ENCODE measurements at places on chromosomes 11 and 22. TPM values are rescaled to one million over a fixed set of nuclear protein-coding genes. Genes with fewer than 3 reads are reported as not detected.

GRCh38 chr11:70897429-70897828 lies 354.9 kb downstream of the SHANK2 start:
- DNase-seq = no peak

GRCh38 chr11:25615069-25615468 lies 716.9 kb upstream of the ANO3 start:
- no peak for DNase-seq

GRCh38 chr22:20558534-20558933 lies 51.1 kb downstream of the MED15 start:
- DNase-seq = no peak

DNA sequence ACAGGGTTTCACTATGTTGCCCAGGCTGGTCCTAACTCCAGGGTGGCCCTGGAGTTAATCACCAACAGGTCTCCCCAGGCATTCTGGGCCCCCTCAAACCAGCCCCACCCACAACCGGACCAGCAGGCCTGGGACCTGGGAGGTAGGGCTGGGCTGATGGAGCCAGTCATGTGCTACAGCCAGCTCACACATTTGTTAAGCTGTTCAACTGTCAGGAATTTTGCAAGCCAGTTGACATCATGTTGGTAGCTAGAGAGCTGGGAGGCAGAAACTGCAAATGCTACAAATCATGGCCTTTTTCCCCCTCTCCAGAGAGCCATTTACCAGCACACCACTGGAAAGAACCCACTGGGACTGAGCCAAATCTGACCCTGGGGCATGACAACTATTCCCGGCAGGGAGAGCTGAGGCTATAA lies 6.8 kb downstream of the ARHGAP1 start:
- no peak for DNase-seq

- no peak for DNase-seq
Measured at GRCh38 chr11:66593303-66593635, 284 bp downstream of the CCS start.

DNA sequence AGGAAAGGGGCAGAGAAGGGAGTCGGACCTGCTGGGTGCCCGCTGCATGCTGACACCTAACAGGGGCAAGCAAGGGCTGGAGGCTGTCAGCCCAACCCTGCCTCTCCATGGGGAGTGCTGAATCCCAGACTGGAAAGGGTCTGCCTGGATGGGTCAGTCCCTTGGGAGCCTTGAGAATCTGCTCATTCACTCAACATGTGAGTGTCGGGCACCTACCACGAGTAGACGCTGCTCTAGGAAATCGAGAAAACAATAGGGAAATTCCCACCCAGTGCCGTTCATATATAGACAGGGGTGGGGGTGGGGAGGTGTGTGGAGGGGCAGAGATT lies 4.4 kb upstream of the CTSD start:
- no peak for DNase-seq

DNA sequence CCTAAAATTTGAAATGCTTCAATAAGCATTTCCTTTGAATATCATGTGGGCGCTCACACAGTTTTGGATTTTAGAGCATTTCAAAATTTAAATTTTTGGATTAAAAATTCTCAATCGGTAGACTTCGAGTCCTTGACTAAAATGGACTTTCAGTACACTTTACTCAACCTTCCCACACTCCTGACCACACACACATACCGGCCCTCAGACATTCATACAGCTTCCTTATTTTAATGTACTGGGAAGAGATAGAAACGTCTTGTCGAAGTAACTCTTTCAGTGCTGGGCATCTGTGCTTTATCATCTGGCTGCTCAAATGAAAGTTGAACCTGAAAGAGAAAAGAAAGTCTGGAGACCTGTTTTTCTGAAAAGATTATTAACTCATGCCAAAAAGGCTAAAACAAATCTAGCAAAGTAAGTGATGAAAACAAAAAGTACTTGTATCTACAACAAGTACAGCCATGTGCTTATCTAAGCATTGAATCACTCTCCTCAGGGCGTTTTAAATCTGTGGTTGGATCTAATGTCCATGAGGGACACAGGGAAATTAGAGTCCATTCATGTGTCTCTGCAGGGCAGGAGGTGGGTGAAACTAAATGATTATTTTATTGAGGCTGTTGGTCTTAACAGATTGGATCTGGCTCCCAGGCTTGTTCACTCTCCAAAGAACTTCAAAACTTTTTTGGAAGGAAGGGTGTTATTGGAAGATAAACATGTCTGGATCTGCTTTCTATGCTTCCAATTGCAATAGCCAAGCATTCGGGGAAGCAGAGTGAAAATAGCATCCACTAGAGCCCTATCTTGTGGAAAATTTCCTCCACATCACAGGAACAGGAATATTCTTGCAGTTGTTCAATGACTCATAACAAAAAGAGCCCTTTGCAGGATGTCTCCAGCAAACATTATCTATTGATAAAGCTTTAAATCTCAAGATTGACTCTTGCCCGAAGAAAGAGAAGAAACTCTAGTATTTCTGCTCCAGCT lies 47.0 kb downstream of the CARD18 start:
- no peak for DNase-seq

Gene LRRC32
- 59.5 TPM for polyA plus RNA-seq

Gene CD248
- 88.4 TPM for polyA plus RNA-seq

Gene GRIK4
- polyA plus RNA-seq = 1.0 TPM

Gene KDM4E
- polyA plus RNA-seq = 0.30 TPM

Data from renal cortex interstitium (tissue), 15 donors.